ENCODE measurements at places on chromosomes 11 and 22. TPM values are rescaled to one million over a fixed set of nuclear protein-coding genes. Genes with fewer than 3 reads are reported as not detected.

DNA sequence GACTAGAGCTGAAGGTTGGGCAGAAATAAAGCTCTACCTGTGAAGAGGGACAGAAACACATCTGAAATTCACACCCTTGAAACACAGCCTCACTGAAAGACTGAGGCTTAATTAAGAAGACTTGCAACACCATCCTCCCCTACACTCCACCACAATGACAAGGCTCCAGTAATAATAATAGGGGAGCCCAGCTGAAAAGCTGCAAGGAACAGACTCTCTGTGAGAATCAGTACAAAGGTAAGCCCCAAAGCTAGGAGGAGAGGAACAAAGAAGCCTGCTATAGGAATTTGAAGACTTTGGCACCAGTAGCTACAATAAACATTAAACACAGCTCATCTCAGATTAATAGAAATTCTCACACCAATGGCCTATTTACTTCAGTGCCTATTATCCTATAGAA is 176.9 kb downstream of the FAT3 start:
- H3K4me1 ChIP-seq: no peaks in the 10 kb centered on the region
- DNase-seq: no peak
- H3K36me3 ChIP-seq: no peaks in the 10 kb centered on the region
- no peaks in the 10 kb centered on the region for H3K27me3 ChIP-seq
- no peak overlapping the region for H3K4me3 ChIP-seq

SERHL2 gene
- 0.76 TPM for total RNA-seq

SERPIND1 gene
- 1.8 TPM for total RNA-seq

GRCh38 chr11:35540526-35540925 is 15.1 kb upstream of the PAMR1 start:
- no peak overlapping the region for H3K4me3 ChIP-seq
- H3K27ac ChIP-seq: no peak overlapping the region
- H3K4me1 ChIP-seq: no peaks in the 10 kb centered on the region
- no peak for DNase-seq

MS4A6E gene
- total RNA-seq: not detected

- H3K4me3 ChIP-seq: no peak overlapping the region
- H3K36me3 ChIP-seq: no peaks in the 10 kb centered on the region
- DNase-seq: no peak
- no peaks in the 10 kb centered on the region for H3K27me3 ChIP-seq
Observed at GRCh38 chr22:30427871-30428270, 2.3 kb downstream of the MTFP1 start.

DNA sequence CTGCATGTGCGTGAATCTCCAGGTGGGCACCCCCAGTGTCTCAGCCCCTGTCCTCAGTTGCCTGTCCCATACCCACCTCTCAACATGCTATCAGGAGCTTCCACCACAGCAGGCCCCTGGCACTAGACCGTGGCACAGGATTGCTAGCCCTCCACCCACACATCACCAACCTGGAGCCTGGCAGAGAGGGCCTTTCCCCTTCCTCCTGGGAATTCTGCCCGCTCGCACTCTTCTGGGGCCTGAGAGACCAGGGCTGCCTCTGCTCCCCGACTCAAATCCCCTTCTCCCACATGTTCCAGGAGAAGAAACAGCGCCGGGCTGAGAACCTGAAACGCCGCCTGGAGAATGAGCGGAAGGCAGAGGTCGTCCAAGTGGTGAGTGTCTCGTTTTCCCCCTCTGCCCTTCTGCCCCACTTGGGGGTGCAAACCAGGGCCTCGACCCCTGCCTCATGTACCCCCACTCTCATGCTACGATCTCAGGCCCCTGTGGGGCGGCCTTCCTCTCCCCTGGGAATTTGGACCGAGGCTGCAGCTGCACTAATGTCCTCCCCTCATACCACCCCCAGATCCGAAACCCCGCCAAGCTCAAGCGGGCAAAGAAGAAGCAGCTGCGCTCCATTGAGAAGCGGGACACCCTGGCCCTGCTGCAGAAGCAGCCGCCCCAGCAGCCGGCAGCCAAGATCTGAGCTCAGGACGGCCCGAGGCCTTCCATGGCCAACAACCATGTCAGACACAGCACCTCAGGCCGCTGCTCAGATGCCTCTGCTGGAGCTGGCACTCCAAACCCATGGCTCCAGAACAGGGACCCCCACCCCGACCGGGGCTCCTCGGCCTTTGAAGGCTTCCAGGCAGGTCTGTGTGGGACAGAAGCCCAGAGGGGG is 5.9 kb downstream of the PTGDR2 start:
- peaks cover 24% of the 10 kb centered on the region for H3K36me3 ChIP-seq
- no peak overlapping the region for H3K4me3 ChIP-seq
- no peak overlapping the region for H3K27ac ChIP-seq
- DNase-seq: no peak

P2RY2 gene
- total RNA-seq: 5.6 TPM

DNA sequence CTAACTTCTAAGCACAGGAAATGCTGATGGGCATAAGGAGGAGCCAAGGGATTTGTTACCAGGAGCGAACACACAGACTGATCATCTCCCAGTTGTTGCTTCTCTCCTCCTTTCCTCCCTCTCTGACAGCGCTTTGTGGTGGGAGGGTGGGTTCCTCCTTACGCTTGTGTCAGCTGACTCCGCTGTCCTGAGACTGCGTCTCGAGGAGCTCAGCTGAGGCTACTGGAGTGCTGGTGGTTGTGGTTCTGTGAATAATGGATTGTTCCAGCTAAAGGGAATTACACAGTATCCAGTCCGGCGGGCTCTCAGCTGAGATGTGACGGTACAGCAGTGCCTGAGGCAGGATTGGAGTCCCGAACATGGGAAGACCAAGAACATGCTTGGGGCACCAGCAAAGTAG is 113.4 kb downstream of the CTNND1 start:
- H3K27me3 ChIP-seq: no peaks in the 10 kb centered on the region
- DNase-seq: no peak
- H3K36me3 ChIP-seq: no peaks in the 10 kb centered on the region
- no peak overlapping the region for H3K27ac ChIP-seq
- H3K4me3 ChIP-seq: no peak overlapping the region

DNA sequence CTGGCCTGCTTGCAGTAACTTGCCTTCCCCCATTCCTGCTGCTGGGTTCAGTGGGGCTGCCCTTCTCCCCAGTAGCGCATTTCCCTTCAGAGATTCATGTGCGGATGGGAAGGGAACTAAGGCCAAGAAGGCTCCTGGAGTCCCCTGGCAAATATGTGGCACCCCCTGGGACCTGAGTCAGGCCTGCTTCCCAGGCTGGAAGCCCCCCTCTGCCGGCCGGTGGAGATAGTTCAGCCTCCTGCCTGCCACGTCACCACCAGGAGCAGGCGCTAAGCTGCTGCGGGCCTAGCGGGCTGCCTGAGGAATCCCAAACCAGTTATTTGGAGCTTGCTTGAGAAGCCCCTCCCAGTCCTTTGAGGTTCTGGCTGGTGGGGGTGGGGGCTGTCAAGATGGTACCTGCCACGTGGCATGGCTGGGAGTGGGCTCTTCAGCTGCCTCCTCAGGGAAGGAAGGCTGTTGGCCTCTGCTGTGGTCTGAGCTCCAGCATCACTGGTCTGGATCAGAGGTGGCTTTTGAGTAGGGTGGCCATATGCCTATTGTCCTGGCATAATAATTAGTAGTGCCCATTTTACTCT is 2.0 kb downstream of the SERPINH1 start:
- peak overlapping the region; percentile 92 for H3K27ac ChIP-seq
- H3K4me1 ChIP-seq: peaks cover 40% of the 10 kb centered on the region
- DNase-seq: peak; percentile 85
- H3K36me3 ChIP-seq: peaks cover 26% of the 10 kb centered on the region
- H3K27me3 ChIP-seq: no peaks in the 10 kb centered on the region

DNA sequence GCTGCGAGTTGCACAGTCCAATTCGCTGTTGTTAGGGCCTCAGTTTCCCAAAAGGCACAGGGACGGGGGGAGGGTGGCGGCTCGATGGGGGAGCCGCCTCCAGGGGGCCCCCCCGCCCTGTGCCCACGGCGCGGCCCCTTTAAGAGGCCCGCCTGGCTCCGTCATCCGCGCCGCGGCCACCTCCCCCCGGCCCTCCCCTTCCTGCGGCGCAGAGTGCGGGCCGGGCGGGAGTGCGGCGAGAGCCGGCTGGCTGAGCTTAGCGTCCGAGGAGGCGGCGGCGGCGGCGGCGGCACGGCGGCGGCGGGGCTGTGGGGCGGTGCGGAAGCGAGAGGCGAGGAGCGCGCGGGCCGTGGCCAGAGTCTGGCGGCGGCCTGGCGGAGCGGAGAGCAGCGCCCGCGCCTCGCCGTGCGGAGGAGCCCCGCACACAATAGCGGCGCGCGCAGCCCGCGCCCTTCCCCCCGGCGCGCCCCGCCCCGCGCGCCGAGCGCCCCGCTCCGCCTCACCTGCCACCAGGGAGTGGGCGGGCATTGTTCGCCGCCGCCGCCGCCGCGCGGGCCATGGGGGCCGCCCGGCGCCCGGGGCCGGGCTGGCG is at the start of gene BCR:
Gene BCR, plus strand, starts transcription at position 209 of the 592 bp plus-strand sequence. CDS start 452 bp downstream, outside the sequence.
- peaks cover 33% of the 10 kb centered on the region for H3K4me1 ChIP-seq
- peak; percentile 69 for DNase-seq
- peak within 1 kb of the TSS; percentile 54 for H3K27ac ChIP-seq
- H3K36me3 ChIP-seq: peaks cover 6% of the 10 kb centered on the region

ACER3 gene
- 22.4 TPM for total RNA-seq

- H3K27me3 ChIP-seq: no peaks in the 10 kb centered on the region
- peaks cover 59% of the 10 kb centered on the region for H3K4me1 ChIP-seq
- peak overlapping the region; percentile 85 for H3K27ac ChIP-seq
- peaks cover 3% of the 10 kb centered on the region for H3K36me3 ChIP-seq
Observed at GRCh38 chr11:111736181-111736590, 30.0 kb downstream of the PPP2R1B start.

MAFF gene
- total RNA-seq: 61.2 TPM

DNA sequence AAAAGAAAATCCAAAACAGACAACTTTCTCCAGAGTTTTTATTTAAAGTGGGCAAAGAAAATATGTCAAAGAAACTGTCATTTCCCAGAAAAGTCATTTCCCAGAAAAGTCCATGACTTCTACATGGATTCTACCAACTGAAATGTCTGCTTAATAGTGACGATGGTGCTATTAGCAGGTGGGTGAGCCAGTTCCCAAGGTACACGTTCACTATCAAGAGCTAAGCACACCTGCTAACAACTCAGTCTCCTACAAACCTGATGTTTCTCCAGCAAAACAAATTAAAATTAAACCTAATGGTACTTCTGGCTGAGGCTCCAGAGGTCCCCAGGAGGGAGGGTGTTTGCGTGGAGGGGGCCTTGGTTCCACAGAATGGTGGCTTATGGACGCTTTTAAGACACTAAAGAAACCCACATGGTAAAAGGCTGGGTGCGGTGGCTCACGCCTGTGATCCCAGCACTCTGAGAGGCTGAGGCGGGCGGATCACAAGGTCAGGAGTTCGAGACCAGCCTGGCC is 26.8 kb downstream of the POU2AF1 start:
- no peak for DNase-seq
- H3K36me3 ChIP-seq: no peaks in the 10 kb centered on the region
- H3K27me3 ChIP-seq: no peaks in the 10 kb centered on the region
- no peak overlapping the region for H3K27ac ChIP-seq
- H3K4me1 ChIP-seq: no peaks in the 10 kb centered on the region
- H3K4me3 ChIP-seq: no peak overlapping the region

MGAT3 gene
- total RNA-seq: not detected

- no peaks in the 10 kb centered on the region for H3K4me1 ChIP-seq
- H3K27me3 ChIP-seq: peaks cover 6% of the 10 kb centered on the region
- H3K4me3 ChIP-seq: no peak overlapping the region
- no peaks in the 10 kb centered on the region for H3K36me3 ChIP-seq
- H3K27ac ChIP-seq: no peak overlapping the region
Observed at GRCh38 chr11:119501777-119502405, 78.9 kb upstream of the THY1 start.

GRCh38 chr11:11963067-11963466 is 45.4 kb downstream of the DKK3 start:
- DNase-seq: no peak
- peaks cover 19% of the 10 kb centered on the region for H3K36me3 ChIP-seq
- H3K4me3 ChIP-seq: no peak overlapping the region
- peaks cover 11% of the 10 kb centered on the region for H3K4me1 ChIP-seq
- H3K27me3 ChIP-seq: no peaks in the 10 kb centered on the region

DNA sequence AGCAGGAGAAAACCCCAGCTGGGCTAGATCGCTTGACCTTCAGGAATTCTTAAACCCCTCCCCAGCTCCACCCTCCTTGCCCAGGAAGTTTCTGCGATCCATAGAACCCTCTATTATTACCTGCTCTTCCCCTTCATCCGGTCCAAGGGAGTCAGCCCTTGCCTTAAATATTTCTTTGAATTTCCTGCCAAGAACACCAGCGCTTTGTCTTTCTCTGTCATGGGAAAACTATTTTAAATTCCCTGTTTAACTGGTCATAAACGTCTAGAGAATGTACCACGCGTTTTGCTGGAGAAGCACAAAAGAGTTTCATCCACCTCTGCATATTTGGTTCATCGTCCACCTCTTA is 496 bp upstream of the TRAF6 start:
- no peak for DNase-seq
- H3K4me1 ChIP-seq: peaks cover 16% of the 10 kb centered on the region
- peak overlapping the region; percentile 88 for H3K4me3 ChIP-seq

DNA sequence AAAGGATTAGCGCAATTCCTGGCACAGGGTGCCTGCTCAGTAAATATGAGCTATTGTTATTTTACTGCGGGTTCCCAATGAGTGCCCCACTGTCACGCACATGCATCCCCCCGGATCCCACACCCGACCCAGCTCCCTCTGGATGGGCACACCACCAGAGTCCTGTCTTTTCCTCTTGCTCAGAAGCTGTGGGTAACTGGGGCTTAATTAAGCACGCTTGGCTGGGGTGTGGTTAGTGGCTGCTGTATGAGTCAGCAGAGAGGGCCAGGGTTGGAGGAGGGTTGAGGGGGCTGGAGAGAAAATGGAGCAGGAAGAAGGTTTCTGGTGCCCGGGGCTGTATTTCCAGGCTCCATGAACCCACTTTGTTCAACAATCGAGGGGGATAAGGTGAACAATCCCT is 30.3 kb upstream of the NECTIN1 start:
- DNase-seq: no peak
- no peaks in the 10 kb centered on the region for H3K4me1 ChIP-seq
- H3K27me3 ChIP-seq: no peaks in the 10 kb centered on the region
- no peak overlapping the region for H3K27ac ChIP-seq
- H3K4me3 ChIP-seq: no peak overlapping the region
- H3K36me3 ChIP-seq: no peaks in the 10 kb centered on the region

DNA sequence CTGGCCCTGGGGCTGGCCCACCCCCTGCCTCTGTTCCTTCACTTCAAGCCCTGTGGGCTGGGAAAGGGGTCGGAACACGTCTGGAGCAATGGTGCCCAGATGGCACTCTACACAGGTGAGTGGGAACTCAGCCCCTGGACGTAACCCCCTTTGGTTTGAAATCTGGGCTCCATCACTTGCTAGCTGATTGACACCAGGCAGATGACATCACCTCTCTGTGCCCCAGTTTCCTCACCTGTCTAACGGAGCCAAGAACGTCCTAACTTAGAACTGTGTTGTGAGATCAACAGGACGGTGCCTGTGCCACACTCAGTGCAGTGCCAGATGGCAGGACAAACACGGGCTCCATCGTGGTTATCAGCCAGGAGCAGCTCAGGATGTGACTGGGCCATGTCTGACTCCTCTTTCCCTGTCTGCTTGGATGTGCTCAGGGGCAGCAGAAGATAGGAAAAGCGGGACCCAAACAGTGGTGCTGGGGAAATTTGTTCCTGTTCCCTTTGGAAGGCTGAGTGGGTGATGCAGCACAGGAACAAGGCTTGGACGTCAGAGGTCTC is 24.4 kb downstream of the NPTXR start:
- H3K4me1 ChIP-seq: no peaks in the 10 kb centered on the region
- H3K4me3 ChIP-seq: no peak overlapping the region
- peaks cover 2% of the 10 kb centered on the region for H3K27me3 ChIP-seq

- H3K4me3 ChIP-seq: no peak overlapping the region
- H3K27me3 ChIP-seq: peaks cover 4% of the 10 kb centered on the region
- H3K27ac ChIP-seq: no peak overlapping the region
Observed at GRCh38 chr11:35852056-35852455, 91.8 kb upstream of the LDLRAD3 start.

C11orf42 gene
- not detected for total RNA-seq

- H3K27me3 ChIP-seq: no peaks in the 10 kb centered on the region
- H3K27ac ChIP-seq: no peak overlapping the region
- no peaks in the 10 kb centered on the region for H3K36me3 ChIP-seq
Observed at GRCh38 chr22:27934069-27934468, 15.0 kb upstream of the PITPNB start.

Measured in endothelial cell of umbilical vein (primary cell).